ENCODE measurements at places on chromosomes 2 and 18.

- no peak for DNase-seq
Measured at GRCh38 chr18:44458777-44459176, 221.9 kb upstream of the SETBP1 start.

DNA sequence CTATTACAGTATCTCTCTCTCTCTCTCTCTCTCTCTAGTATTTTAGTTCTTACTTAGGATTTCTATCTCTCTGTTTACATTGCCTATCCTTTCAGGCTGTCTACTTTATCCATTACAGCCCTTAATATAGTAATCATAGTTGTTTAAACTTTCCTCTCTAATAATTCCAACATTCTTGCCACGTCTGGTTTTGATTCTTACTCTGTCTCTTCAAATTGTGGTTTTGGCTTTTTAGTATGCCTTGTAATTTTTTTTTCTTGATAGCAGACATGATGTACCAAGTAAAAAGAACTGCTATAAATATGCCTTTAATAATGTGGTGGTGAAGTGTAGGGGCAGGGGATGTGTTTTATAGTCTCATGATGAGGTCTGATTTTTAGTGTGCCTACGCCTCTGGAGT lies 1809.5 kb upstream of the CELF4 start:
- no peak for DNase-seq

DNA sequence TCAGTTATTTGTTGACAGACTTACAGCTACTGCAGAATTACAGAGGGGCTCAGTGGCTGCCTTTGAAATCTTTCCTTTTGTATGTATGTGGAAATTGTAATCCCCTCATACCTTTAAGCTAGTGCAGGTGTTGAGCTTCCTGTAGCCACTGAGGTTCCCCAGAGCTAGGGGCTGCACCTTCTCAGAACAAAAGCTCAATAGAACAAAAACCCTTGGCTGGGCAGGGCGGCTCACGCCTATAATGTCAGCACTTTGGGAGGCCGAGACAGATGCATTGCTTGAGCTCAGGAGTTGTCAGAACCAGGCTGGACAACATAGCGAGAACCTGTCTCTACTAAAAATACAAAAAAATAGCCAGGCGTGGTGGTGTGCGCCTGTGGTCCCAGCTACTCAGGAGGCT lies 41.3 kb upstream of the CHMP1B start:
- DNase-seq = no peak

- no peak for DNase-seq
Measured at GRCh38 chr2:202377207-202377761, 1.2 kb downstream of the BMPR2 start.

GRCh38 chr2:8539743-8540551 lies 141.9 kb upstream of the ID2 start:
- no peak for DNase-seq

DNA sequence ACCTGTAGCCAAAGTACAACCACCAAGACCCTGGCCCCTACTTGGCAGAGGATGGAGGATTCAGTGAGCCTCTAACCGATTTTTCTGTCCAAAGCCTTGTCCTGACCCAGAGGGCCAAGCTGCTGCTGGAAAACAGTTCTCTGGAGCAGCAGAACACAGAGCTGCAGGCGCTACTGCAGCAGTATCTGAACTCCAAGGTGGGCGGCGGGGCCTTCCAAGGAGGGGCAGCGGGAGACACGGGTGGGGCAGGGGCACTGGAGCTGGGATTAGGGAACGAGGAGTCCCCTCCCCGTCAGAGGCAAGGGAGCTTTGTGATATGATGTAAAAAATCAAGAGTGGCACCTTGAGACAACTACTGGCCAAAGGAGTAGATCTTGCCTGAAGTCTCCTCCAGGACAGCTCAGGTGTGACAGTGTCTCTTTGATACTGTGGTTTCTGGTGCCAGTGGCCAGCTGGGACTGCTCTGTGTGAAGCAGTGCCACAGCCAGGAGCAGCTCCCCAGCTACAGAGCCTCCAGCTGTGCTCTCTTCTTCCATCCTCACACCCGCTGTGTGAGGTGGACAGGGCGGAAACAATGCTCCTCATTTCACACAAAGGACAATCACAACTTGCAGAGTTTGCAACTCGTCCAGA lies 22.8 kb downstream of the OTOF start:
- DNase-seq = no peak

DNA sequence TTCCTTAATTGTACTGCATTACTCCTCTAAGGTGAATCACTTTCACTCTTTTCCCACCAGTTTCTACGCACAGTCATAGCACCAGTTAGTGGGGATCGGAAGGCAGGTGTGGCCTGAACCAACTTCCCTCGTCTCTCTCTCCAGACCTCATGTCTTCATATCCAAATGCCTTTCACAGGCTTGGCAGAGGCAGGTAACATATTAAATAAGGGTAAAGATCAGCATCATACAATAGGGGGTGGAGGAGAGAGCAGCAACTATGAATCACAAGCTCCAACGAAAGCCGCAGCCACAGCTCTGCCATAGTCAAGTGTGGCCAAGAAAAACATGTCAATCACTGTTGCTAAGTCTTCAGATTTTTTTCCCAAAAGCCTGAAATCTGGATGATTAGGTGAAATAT lies 40.3 kb downstream of the AP1S3 start:
- DNase-seq = no peak

- peak; percentile 22 for DNase-seq
Measured at GRCh38 chr18:53152476-53152875, 812.5 kb downstream of the DCC start.

DNA sequence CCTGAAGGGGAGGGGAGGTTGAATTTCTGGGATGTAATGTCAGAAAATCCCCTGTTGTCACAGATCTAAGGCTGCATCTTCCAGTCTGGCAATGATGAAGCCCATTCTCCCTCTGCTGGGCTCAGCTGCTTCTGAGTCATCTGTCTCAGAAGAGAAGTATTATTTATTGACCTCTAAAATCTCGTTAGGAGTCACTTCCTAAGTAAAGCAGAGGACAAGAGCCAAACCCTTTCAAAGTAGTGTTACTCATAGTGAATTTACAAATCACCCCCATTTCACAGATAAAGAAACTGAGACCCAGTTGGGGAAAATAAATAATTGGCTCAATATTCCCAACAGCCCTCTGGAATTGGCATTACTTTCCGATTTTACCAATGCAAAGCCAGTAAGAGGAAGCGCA lies 167.3 kb upstream of the SKOR2 start:
- no peak for DNase-seq

DNA sequence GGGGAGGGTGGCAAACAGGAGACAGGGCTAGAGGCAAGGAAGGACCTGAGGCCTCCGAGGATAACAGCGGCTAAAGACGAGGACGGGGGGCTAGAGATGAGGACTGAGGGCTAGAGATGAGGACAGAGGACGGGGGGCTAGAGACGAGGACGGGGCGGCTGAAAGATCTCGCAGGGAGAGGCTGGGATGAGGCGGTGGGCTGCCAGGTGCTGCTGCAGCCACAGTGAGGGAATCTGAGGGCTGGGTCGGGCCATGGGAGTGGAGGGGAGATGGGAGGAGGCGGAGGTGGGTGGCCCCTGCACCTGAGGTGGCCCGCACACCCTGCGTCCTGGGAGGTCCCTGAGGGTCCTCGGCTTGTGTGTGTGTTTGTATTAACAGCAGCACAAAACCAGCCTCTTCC lies 350.2 kb upstream of the SALL3 start:
- no peak for DNase-seq
